Nucleus accumbens (tissue), 56 donors: ENCODE measurements at places on chromosomes 7 and 10.

- no peak for DNase-seq
Observed at GRCh38 chr7:690478-691360, 35.8 kb upstream of the DNAAF5 start.

DNA sequence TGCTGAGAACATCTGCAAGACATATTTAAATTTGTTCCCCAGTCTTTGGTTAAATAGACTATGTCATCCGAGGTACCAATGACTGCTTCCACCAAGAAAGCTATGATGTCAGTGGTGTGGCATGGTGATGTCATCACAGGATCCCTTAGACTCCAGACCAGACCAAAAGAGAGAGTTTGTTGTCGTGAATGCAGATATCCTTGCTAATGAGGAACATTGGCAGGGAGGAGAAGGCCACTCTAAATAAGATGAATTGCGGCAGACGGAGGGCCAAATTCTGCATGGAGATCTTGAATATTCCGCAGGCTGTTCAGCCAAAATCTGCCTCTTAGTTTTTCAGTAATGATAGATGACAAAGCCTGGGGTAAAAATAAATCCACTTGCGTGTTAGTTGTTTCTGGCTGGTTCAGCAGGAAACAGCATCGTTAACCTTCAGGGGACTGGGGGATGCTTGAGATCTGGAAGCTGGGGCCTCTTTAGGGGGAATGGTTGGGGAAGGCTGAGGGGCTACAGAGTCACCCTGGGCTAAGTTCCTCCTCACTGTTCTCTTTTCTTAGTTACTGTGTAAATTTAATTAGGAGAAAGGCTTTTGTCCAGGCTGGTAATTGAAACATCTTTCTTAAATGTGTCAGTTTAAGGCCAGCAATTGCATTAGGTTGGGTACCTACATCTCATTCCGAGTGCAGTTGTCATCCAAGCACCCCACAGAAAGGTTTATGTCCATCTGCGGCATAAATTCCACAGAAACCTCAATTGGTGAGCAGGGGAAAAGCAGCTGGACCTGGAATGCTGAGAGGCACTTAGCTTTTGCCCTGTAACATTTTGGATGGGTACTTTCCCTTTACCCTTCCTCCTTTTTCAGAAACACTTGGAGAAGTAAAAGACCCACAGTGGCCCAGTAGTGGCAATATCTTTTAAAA is 11.6 kb upstream of the CAMK1D start:
- no peak for DNase-seq

DNA sequence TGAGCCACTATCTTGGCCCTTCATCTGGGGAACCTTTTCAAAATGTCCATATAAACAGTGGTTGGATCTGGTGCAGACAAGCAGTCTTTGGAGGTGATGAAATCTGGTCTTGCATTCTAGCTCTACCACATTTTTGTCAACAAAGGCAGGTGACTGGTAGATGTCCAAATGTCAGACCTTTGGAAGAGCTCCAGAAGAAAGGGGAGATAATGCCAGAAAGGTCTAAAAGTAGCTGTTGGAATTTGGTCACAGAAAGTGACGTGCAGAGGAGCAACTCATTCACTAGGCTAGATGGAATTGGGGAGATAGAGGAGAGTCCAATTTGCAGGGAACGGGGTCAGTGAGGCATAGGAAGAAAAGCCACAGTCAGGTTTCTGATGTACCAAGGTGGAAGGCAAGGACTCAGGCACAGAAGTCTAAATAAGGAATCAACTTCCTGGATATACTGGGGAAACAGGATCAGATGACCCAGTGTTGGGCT is 36.4 kb upstream of the WAC start:
- DNase-seq: no peak

DNA sequence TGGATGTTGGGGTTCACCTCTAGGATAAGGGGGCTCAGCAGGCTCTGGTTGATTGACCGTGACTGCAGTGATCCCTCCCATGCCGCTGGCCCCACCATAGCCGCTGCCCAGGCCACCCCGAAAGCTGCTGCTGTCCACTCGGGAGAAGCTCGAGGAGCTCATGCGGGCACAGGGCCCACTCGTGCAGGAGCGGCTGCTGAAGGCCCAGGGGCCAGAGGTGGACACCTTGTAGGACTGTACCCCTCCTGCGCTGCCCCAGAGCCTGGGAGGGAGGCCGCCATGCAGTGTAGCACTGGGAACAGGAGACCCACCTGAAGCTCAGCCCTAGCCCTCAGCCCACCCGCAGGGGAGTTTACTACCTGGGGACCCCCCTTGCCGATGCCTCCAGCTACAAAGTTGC is 70.0 kb downstream of the CHRM2 start:
- no peak for DNase-seq

GRCh38 chr10:84371944-84372343 is 43.6 kb downstream of the CCSER2 start:
- DNase-seq: no peak

- DNase-seq: no peak
Observed at GRCh38 chr7:80496586-80496985, 15.3 kb downstream of the GNAT3 start.

DNA sequence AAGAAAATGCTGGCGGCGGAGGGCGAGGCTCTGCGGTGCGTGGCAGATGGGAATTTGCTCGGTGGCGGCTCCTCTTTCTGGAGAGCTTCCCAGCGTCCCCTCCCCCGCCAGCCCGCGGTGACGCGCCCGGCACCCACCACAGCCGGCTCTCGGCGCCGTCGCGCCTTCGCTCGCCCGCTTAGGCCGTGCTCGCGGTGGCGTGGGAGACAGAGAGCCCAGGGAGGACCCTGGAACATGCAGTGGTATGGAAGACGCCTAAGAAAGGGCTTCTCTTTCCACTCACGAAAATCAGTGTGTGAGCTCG is 576 bp upstream of the CSGALNACT2 start:
- peak; percentile 77 for DNase-seq

DNA sequence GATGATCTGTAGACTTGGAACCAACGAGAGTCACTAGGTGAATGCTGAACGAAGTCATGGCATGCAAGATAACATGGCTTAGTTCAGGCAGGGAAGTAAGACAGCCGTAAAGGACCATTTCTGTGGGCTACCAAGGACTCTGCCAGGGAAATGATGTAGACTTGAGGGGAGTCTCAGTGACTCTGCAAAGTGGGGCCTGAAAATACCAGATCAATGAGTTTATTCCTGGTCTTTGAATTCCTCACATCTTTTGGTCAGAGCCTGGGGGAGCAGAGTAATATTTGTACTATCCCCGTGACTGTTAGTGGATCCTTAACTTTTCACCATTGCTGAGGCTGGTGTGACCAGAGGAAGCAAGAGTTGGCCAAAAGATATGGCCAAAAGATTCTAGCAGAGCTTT is 60.7 kb upstream of the INHBA start:
- no peak for DNase-seq

- no peak for DNase-seq
Observed at GRCh38 chr7:44979481-44980392, 922 bp upstream of the MYO1G start.

DNA sequence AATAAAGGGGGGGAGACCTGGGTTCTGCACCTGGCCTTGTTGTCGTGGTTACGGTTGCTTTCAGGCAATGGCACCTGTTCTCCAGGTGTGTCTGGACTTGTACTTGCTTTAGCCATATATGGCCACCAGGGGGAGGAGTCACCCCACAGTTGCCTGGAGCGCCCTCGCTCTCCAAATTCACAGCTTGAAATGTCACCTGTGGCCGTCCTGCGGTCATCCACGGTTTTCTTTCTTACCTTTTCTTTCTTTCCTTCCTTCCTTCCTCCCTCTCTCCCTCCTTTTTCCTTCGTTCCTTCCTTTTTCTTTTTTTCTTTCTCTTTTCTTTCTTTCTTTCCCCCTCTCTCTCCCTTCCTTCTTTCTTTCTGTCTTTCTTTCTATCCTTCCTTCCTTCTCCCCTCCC is 157.2 kb upstream of the ZNF92 start:
- DNase-seq: no peak

GRCh38 chr7:155860840-155861479 is 48.7 kb upstream of the SHH start:
- no peak for DNase-seq
